ENCODE measurements at places on chromosomes 6 and 20.

DNA sequence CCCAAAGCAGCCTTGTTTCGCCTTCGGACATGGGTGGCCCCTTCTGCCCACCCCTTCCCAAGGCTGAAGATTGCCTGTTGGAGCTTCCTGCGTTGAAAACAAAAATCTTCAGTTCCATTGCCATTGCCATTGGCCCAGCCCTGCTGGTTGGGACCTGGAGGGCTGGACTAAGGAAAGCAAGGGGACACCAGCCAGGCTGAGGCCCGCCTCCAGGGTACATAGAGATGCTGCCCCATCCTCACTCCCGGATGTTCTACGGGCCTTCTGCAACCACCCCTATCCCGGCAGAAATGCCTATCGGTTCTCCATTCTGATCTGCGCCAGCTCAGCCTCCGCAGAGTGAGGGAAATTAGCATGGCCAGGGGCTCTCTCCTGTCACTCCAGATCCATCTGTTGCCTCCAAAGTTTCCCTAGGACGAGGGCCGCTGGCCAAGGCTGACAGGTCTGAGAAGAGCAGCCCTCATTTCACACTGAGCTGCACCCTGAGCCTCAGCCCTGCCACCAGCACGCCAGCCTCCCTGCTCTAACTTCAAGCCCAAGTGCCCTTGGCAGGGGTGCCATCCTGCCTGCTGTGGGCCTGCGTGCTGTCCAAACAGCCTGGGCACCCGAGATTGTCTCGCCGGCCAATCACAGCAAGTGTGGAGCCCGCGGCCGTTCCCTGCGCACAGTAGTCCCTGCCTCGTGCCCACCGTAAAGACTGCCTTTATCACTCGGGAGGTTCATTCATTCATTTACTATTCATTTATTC, 13.4 kb upstream of the STX16 start:
- no peak for DNase-seq

- DNase-seq, result no peak
Observed at GRCh38 chr6:156762547-156762946, 14.6 kb upstream of the ARID1B start.

- DNase-seq, result no peak
Observed at GRCh38 chr20:52852714-52853113, 119.4 kb upstream of the TSHZ2 start.

DNA sequence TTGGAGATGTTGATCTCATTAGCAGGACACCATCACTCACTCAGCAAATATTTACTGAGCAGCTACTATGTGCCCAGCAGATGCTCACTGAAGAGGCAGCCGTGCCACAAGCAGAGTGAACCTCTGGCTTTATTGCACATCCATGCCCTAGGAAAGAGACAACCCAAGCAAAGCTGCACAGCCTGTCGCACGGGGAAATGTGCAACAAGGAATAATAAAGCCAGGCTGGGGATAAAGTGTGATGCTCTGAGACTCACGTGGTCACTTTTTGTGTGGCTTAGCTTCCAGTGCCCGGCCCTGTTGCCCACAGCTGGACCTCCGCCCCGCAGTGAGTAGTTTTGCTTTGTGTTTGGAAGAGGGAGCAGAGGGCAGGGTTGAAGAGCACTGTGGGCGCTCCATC, 130.4 kb upstream of the CDH4 start:
- DNase-seq, result no peak

DNA sequence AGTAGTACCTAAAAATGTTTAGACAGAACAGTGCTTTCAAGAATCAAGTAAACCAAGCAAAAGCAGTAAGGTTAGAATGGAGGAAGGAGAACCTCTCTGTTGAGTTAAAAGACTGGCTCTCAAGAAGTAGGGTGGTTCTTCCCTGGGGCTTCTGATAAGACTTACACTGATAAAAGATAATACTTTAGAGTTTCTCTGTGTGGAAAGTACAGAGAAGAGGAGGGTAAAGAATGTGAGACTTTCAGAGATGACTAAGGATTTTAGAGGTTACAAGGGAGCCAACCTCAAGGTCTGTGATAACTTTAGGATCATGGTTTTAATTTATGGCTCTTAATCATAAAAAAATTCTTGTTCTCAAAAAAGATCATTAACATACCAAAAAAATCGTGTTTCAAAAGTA, 30.9 kb upstream of the ALDH8A1 start:
- DNase-seq, result no peak

DNA sequence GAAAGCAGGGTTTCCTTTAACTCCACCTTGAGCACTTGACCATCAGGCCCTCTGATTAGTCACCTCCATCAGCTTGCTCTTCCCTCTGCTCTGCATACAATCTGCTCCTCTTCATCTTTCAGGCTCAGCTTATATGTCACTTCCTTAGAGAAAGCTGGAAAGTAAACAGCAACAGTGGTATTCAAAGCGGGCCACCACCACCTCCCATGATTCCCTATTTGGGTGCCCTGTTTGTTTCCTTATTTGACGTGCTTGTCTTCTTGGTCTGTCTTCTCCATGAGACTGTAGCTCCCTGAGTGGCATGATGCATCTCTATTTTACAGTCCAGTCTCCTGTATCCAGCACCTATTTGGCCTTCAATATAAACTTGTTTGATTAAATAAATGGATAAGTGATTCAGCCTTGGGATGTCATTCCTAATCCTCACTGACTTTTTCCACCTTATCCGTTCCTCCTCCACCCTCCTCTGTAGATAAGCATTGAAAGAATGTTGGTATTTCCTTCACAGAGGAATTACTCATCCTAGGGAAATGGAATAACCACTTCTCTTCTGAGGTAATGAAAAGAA, 102.8 kb upstream of the SGK1 start:
- DNase-seq, result no peak

DNA sequence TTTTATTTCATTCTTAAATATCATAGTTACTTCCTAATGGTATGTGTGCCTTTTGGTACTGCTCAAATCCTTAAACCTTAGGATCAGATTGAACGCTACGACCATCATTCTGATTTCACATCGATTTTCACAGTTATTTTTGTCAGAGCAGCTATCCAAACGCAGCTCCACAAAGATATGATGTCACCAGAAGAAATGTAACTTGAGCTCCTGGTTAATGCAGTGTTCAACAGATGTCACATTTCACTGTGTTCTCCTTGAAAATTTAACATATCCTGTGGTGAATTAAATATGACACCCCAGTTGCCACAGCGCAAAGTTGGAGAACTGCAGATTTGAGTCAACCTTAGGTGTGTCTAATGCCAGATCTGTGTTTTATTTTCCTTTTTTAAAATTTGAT, 81.4 kb downstream of the CTNNBL1 start:
- no peak for DNase-seq

- no peak for DNase-seq
Observed at GRCh38 chr6:89257781-89258180, 40.6 kb upstream of the GABRR1 start.

DNA sequence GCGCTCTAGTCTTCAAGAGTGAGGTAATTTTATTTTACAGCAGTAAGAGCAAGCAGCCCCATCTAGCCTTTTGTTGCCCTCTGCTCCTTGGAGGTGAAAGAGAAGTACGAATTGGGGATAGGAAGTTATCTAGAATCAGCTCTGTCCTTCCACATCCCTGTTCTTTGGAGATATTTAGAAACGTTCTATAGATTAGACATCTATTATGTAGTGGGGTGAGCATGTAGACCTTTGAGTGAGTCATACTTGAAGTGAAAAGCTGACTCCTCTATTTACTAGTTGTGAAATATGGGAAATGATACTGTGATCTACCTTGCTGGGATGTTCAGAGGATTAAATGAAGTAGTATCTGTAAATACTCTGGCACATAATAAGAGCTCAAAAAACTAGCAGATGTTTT, 36.0 kb upstream of the SLC35D3 start:
- no peak for DNase-seq

GRCh38 chr6:139380611-139381010, 6.2 kb upstream of the CITED2 start:
- no peak for DNase-seq

DNA sequence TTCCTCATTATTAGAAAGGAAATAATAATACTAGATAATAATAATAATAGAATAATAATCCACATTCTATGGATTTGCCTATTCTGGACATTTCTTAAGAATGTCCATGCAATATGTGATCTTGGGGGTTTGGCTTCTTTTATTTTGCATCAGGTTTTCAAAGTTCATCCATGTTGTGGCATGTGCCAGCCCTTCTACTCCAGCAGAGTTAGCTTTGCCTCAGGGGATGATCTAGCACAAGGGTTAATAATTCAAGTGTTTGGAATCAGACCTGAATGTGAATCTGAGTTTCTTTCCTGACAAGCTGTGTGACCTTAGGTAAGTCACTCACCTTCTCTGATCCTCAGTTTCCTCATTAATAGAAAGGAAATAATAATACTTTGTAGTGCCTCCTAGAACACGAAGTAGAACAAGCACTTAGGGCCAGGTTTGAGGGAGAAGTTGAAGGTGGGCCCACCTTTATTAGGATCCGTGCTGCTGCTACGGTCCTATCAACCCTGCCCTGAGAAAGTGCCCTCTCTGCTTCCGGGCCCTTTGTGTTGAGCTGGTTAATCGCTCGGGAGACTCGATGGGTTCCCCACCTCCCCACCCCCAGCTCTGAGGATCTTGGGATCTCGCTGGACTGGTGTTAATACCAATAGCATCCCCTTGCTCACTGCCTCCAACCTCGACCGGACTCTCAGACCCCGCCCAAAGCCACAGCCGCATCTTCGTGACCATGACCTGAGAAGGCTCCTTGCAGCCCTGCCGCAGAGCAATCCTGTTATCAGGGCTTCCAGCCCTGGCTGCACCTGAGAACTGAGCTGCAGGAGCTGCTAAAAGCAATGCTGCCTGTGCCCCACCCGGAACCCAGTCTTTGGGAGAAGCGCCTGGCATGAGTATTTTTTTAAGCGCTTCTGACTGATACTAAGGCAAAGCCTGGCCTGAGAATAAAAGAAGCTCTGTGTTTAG, 26.9 kb downstream of the RBM38 start:
- DNase-seq, result no peak

GRCh38 chr6:79071547-79071946, 6.5 kb downstream of the PHIP start:
- no peak for DNase-seq

GRCh38 chr20:43459022-43459942, 1.6 kb downstream of the SRSF6 start:
- DNase-seq, result no peak

DNA sequence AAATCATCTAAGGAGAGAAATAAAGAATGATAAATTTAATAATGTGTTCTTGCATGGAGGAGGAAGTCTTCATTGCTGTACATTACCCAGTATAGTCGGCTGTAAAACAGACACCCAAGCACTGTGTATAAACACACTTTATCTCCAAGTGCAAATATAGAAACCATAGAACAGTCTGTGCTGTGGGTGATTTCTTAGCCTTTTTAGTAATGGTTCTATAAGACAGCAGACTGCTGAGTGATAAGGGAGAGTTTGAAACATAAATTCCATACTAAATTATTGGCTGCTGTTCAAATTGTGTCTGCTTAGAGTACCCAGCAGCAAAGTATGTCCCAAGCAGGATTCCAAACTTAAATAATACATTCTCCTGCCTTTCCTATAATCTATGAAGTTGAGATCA, 4.6 kb downstream of the FILIP1 start:
- no peak for DNase-seq

DNA sequence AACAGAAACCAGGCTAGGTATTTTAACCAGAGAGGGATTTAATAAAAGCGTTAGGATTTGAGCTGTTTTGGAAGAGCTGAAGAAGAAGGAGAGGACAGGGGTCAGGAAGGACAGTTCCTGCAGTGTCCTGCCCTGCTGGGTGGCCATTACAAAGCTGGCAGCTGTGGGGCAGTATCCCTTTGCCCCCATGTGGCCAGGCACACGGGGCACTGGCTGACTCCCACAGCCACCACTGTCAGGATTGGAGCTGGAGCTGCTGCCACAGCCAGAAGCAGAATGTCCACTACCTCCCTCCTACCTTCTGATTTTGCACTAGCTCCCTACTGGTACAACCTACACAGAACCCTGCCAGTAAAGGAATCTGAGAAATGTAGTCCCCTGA, 46.5 kb downstream of the SLC22A3 start:
- DNase-seq, result no peak

- DNase-seq, result no peak
Observed at GRCh38 chr20:24684421-24684871, 215.0 kb downstream of the SYNDIG1 start.

- DNase-seq, result no peak
Observed at GRCh38 chr6:30700340-30700739, 9.6 kb upstream of the NRM start.

DNA sequence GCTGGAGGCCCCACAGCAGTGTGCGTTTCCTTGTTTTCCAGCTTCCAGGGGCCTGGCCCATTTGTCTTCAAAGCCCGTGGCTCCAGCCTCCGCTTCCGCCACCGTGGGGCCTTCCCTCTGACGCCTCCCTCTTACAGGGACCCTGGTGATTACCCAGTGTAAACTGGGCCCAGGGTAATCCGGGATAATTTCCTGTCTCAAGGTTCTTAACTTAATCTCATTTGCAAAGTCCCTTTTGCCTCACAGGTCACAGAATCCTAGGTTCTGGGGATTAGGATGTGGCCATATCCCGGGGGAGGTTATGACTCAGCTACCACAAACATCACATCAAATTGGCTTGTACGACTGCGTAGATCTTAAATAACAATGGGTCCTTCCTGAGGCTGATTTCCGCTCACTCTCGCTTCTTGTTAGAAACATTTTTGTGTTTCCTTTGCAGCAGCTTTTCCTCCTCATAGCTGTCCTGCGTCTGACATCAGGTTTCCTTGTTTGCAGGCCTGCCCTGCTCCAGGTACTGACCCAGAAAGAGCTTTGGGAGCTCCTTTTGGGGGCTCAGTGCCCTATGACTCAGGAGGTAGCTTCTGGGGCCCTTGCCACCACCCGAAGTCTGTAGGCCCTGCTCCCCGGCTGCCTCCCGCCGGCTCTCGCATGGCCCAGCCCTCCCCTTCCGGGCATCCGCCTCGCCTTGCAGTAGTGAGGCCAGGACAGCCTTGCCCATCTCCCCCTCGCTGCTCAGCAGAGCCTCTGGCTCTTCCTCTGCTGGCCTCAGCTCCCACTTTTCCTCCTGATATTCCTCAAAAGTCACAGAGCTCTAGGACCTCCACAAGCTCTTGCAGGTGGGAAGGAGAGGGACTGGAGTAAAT, 100.5 kb downstream of the ERMARD start:
- peak; percentile 39 for DNase-seq
